ENCODE measurements at places on chromosomes 7 and 10.

- no peak for DNase-seq
Measured at GRCh38 chr10:112887968-112888367, 62.1 kb upstream of the TCF7L2 start.

DNA sequence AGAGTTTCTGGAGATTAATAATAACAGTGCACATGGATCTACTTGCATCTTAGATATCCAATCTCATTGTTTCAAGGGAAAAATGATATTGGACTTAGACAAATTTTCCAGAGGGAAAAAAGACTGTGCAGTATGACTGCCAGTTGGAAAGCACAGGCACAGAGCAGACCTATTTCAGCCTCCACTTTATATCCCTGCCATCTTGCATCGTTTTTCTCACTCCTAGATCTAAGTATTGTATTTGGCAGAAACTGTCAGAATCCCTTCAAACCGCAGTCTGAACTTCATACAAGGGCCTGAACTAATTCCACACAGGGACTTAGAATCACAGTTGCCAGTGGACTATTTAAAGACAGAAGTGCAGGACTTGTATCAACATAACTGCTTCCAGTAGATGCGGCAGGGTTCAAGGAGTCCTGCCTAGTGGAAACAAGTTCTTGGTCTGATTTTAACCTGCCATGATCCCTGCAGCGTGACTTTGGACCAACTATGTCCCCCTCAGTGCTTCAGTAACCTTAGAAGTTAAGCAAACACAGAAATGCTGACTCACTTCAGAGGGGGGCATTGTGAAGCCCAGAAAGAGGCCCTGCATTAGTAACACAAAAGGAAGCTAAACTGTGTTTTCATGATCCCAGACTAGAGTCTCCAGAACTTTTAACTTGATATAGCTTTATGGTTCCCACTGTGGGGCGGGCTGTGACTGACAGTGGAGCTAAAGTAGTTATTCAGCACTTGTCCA lies 95.7 kb upstream of the PALS2 start:
- no peak for DNase-seq

DNA sequence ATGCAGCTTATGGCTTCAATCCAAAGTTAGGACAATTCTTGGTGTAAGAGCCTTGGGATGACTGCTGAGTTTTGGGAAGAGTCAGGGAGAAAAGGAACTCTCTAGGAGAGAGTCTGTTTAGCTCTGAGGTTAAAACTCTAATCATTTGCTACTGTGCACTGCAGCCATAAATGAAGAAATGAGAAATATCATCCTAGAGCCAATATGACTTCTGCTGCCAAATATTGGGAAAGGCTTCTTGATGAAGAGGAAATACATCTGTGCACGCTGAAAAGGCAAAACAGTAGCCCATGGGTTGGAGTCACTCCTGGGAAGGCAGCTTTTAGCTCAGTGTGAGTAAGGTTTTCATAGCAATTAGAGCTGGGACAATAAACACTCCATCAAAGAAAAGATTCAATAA lies 308.8 kb downstream of the SFMBT2 start:
- DNase-seq, result no peak

- no peak for DNase-seq
Measured at GRCh38 chr7:2720024-2720423, 32.0 kb downstream of the AMZ1 start.

DNA sequence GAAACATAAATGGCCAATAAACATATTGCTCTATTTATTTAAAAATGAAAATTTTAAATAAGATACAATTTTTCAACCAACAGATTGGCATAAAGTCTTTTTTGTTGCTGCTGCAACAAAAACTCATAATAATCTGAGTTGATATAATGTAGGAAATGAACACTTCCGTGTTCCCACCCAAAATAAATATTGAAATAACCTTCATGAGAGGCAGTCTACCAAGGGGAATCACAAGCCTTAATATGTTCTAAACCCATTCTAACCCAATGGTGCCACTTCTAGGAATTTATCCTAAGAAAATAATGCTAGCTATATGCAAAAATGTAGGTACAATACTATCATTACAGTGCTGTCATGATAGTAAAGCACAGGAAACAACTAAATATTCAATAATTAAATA lies 39.1 kb downstream of the SLC25A13 start:
- no peak for DNase-seq

DNA sequence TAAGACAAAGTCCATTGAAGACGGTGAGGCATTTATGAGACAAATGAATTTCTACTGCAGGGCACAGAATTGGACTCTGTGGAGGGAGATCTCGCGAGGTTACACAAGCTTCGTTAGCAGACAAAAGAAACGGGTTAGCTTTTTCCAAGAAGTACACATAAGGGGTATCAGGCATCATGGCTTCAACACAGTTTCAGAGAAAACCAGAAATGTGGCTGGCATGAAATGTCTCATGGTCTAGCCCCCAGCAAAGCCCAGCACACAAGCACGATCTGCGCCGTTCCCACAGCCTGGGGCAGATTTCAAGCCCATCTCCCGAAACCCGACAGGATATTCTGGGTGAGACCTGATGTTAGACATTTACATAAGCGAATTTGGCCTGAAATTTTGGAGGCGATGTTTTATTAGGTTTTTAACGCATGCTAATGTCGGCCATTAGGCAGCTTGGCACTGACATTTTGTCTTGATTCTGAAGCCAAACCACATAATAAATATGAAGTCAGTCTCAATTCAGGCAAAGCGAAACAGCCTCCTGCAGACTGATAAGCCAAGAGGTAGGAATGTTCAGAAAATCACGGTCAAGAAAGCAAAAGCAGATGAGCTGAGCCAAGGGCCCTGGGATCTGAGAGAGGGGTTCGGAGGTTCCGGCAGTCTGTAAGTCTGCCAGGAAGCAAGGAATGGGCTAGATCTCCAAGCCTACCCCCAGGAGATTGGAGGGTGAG lies 240.5 kb downstream of the PRPF18 start:
- no peak for DNase-seq

DNA sequence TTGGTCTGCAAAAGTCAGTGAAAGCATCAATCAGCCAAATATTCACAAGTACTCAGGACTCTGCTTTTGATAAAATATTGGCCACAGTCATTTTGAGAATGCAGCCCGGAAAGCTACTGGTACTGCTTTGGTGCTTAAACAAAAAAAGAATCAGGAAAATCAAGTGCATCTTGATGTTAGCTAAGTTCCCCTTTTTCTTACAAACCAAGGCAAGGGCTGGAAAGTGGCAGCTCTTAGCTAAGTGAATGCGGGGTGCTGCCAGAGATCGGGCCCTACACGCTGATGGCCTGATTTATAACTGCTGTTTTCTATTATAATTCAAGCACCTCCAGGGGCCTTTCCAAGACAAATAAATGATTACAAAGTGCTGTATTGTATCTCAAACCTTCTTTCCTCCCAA lies 136.8 kb upstream of the MGMT start:
- DNase-seq, result no peak

DNA sequence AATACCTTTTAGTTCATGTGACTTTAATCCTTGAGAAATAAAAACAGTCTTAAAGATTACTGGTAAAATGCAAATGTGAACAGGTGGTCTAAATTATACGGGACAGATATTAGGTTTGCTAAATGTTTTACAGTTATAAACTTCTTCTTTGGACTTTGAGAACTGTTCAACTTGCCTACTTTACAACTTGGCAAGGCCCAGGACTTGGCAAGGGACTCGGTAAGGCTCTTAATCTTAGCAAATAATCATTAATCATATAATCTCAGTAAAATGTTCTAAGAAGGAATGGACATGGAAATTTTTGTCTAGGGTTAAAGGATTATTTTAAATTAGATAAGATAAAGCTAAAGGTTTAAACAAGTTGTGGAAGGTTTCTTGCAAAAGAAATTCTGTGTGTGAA lies 4.8 kb upstream of the UBE2D4 start:
- no peak for DNase-seq

DNA sequence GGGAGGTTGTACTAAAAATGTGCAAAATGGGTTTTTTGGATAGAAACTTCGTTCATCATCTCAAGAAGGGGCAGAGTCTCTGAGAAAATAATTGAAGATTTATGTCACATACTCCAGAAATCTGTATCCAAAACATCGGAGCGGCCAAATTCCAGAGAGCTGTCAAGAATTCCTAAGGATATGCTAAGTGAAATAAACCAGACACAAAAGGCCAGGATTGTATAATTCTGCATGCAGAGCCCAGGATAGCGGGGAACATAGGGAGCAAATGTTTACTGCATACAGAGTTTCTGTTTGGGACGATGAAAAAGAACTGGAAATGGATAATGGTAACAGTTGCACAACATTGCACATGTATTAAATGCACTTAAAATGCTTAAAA lies 224.2 kb upstream of the AUTS2 start:
- no peak for DNase-seq

- DNase-seq, result no peak
Measured at GRCh38 chr7:117995850-117996650, 122.8 kb upstream of the CTTNBP2 start.

DNA sequence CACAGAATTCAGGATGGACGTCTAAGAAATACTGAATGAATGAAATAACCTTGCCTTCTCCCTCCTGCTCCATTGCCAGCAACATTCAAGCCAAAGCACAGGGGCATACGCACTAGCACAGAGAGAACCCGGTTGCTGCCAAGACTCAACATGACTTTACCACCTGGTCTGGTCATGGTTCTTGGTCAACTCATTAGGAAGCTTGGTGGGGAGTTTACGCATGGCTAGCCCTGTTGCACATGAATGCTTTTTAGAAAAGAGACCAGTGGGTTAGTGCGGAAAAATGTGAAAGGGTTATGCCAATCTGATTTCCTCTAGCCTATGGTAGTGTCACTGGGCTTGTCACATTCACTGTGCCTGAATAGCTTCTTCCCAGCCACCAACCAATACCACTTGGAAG lies 187.6 kb upstream of the NEBL start:
- DNase-seq, result no peak

DNA sequence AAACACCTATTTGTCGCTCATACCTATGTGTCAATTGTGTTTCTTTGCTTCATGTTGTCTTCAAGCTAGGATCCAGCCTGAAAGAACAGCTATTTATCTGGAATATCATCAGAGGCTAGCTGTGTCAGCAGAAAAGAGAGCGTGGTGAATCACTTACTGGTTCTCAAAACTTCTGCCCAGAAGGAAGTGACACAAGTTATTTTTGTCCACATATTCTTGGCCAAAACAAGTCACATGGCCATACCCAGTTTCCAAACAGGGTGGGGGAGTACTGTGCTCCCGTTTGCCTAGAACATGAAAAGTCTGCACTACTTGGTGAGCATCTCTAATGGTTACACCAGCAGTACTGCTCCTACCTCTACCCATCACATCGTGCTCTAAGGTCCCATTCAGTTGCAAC lies 160.9 kb upstream of the CSTF2T start:
- no peak for DNase-seq

- no peak for DNase-seq
Measured at GRCh38 chr10:49204119-49204518, 15.9 kb upstream of the TMEM273 start.

GRCh38 chr7:99406557-99406956 lies 1.8 kb downstream of the PDAP1 start:
- no peak for DNase-seq

- DNase-seq, result no peak
Measured at GRCh38 chr10:28298951-28299350, 3.9 kb downstream of the MPP7 start.

GRCh38 chr7:698515-699475 lies 27.7 kb upstream of the DNAAF5 start:
- DNase-seq, result no peak

DNA sequence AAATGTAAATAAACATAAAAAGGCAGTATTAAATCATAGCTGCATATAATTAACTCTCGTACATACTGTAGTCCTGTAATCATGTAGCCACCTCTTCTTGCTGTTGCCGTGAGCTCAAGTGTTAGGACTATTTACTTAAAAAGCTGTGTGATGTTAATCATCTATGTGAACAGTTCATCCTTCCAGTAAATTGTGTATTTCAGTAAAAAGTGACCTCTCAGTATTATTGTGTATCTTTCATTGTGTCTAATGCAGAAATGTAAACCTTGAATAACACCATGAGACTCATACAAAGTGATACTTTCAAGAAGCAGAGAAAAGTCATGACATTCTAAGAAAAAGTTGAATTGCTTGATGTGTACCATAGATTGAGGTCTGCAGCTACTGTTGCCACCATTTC lies 38.0 kb downstream of the ADD3 start:
- no peak for DNase-seq

DNA sequence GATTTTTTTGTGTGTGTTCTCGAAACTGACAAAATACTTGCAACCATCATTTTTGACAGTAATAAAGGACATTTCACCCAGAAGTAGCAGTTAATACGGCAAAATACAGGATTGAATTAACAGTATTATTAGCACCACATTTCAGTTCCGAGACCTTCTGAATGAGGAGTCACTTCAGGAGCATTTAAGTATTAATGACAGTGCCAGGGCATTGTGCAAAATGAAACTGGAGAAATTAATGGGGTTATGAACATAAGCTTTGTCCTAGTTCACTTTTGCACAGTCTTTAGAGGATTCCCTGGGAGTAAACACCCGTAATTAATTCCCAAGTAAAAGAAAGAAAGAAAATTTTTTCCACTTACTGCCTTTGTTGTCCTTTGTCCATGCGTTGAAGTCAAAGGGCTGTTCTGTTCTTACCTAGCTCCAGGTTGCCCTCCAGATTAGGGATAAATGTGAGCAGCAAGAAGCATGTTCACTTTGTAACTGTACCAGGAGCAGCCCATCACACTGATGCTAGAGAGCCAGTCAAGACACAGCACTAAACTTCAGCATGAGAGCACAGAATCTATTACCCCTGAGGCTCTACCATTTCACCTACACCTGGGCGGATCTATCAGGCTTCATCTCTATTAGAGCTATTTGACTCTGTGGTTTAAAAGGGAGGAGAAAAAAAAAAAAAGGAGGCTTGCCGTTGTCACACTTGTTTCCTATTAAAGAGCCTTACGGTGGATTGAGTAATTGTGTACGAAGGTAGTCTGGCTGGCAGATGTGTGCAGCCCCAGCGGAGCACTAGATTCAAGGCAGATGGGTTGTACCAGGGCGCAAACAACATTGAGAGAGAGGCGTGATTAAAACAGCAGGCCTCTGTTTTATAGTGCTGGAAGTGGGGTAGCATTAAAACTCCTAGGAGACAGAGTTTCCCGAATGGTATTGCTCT lies 297.8 kb upstream of the SEMA3A start:
- no peak for DNase-seq

GRCh38 chr7:89027781-89028180 lies 232.2 kb upstream of the TEX47 start:
- DNase-seq, result no peak

- no peak for DNase-seq
Measured at GRCh38 chr7:137006293-137006692, 137.8 kb downstream of the CHRM2 start.

Data from stimulated activated CD8-positive, alpha-beta memory T cell treated with anti-CD3 and anti-CD28 coated beads, Interleukin-4, amount 100 ng/mL, for 1 hour (primary cell).